ENCODE measurements at places on chromosomes 11 and 22.
A peak's percentile ranks its signal among the peaks of the same experiment; 100 is the strongest.

DNA sequence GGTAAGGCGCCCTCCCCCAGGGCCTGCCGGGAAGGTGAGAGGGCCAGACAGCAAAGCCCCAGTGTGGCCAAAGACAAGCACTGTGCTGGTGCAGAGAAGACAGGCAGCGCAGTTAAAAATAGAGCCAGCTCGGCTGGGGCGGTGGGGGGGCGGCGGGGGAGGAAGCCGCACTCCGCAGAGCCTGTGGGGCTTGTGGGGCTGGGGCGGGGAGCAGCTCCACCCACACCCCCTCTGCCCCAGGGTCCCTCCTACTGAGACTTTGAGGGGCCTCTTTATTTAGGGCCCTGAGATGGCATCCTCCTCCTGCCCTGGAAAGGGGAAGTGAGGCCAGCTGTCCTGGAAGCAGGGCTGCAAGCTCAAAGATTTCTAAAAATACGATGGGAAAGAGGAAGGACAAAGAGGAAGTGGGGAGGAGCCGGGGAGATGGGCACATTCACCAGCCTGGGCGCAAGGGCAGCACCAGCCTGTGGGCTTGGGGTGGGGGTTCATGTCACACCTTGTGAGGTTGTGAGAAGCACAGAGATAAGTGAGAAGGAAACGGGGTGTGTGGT, 2.6 kb downstream of the CYTH4 start:
- peak; percentile 25 for DNase-seq

DNA sequence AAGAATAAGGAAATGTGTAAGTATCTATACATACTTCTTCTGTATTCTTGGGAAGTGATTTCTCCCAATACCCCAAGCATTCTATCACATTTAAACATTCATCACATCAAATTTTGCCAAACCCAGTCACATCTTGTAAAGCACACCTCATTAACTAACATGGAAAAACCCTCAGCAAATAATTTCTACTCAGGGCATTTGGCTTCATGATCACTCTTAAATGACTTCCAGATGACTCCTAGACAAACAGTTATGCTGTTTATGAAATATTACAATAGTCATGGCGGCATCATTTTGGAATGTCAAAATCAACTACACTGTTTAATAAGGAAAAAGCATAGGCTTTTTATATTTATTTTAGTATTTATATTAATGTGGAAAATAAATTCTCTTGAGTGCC, 47.3 kb upstream of the CCDC34 start:
- DNase-seq, result no peak

GRCh38 chr11:12397931-12398334, 20.6 kb downstream of the PARVA start:
- DNase-seq, result no peak

DNA sequence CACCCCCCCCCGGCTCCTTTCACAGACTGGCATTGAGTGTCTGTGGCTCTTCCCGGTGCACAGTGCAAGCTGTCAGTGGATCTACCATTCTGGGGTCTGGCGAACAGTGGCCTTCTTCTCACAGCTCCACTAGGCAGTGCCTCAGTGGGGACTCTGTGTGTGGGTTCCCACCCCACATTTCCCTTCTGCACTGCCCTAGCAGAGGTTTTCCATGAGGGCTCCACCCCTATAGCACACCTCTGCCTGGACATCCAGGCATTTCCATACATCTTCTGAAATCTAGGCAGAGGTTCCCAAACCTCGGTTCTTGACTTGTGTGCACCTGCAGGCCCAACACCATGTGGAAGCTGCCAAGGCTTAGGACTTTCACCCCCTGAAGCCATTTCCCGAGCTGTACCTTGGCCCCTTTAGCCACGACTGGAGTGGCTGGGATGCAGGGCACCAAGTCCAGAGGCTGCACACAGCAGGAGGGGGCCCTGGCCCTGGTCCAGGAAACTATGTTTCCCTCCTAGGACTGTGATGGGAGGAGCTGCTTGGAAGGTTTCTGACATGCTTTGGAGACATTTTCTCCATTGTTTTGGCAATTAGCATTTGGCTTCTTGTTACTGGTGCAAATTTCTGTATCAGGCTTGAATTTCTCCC, 26.0 kb downstream of the BCL2L13 start:
- DNase-seq, result no peak

GRCh38 chr11:87154246-87154645, 116.5 kb downstream of the TMEM135 start:
- DNase-seq, result no peak

DNA sequence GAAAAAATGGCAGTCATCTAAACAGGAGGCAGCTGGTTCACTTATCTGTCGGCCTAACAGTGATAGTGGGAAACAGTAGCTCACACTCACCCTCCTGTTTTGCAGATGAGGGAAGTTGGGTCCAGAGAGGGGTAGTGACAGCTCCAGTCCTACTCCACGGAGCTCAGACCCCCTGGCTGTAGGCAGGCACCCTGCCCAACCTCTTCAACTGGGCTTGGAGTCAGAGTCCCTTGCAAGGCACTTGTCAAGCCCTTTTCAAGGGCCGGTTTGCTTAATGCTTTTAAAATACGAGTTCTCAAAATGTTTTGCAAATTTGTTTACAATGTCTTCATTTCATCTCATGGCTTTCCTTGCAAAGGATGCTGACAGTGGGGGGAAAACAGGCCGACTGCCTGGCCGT, 75.1 kb downstream of the BMAL1 start:
- DNase-seq, result no peak

DNA sequence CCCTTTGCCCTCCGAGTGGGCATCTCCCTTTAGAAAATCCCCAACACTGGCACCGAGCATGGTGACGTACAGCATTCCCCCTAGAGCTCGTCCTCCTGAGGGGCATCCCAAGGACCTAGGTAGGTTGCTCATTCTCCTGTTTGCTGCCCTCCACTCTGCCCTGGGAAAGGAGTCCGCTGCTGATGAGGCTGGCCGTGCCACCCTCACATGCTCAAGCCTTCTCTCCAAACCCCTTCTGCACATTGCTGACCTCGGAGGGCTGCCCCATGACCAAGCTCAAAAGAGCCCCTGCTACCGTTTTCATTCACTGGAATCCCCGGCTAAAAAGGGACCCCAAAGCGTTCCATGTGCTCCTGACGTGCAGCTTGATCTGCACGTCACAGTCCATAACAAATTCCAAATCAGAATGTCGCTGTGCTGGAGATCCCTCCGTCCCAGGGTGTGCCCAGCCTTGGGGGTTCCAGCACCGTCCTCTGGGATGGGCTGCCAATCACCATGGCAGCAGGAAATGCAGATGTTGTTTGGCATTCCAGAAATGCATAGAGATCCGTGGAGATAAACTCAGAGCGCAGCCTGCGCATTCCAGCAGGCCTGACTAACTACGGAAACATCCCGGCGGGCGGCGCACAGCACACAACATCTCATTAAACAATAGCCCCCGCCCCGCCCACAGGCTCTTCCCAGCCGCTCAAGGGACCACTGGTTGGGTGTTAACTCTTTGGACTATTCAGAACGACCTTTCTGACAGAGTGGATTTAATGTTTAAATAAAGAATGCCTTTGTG, 26.3 kb upstream of the GNB1L start:
- DNase-seq, result no peak

- no peak for DNase-seq
These were observed 66.6 kb upstream of the MPPED2 start for GRCh38 chr11:30652801-30653200.

DNA sequence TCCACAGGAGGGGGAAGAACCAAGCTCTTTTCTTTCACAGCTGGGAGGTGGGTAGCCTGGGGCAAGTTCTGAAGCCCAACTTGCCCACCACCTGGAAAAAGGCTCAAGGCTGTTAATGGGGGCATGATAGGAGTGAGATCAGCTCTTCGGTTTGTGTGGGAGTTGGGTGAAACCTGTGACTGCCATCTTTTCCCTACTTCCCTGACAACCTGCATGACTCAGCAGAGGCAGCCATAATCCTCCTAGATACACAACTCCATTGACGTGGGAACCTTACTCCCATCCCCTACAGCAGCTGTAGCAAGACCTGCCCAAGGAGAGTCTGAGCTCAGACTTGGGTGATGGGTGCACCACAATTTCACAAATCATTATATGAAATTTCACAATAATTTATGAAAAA, 13.3 kb upstream of the OOSP4B start:
- no peak for DNase-seq

- peak; percentile 50 for DNase-seq
These were observed 1.1 kb downstream of the UBASH3B start for GRCh38 chr11:122656631-122657101.

DNA sequence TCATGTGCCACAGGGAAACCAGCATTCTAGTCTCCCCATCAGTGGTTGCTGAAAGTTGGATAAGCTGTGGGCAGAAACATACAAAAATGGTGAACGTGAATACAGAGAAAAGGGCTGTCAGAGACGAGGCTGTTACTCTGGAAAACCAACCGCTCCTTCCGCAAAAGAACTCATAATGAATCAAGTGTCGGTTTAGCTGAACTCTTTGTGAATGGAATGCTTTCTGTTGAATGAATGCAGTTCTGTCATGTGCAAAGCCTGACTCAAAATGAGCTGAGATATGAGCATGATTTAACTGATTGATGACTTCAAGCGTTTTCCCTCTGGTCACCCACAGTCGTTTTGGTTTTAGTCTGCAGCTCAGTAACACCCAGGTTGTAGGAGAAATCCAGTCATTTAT, 298.3 kb downstream of the ETS1 start:
- DNase-seq, result peak; percentile 54

DNA sequence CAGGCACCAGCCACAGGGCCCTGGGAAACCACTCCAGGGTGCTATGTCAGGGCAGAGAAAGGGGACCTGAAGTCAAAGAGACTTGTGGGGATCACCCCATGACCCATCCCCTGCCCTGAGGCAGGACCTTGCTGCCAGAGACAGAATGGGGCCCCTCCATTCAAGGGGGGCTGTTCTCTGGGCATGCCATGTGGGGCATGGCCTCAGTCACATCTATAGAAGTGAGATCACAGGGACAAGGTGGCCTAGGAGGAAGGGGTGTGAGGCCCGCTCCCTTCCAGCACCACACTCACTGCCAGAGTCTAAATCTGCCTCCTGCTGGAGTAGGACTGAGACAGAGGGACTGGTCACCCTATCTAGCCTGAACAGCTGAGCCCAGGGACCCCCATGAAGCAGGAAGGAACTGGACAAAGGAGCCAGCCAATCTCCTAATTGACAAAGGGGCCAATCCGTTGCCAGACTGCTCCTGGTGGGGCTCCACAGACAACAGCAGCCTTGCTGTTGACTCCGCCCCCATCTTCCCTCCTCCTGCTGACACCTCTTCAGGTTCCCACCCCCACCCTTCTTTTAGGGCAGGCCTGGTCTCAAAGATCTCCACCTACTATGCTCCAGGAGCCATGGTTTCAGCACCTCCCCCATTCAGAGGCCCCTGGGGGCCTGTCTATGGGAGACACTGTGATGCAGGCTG, 26.0 kb downstream of the NEAT1 start:
- no peak for DNase-seq

DNA sequence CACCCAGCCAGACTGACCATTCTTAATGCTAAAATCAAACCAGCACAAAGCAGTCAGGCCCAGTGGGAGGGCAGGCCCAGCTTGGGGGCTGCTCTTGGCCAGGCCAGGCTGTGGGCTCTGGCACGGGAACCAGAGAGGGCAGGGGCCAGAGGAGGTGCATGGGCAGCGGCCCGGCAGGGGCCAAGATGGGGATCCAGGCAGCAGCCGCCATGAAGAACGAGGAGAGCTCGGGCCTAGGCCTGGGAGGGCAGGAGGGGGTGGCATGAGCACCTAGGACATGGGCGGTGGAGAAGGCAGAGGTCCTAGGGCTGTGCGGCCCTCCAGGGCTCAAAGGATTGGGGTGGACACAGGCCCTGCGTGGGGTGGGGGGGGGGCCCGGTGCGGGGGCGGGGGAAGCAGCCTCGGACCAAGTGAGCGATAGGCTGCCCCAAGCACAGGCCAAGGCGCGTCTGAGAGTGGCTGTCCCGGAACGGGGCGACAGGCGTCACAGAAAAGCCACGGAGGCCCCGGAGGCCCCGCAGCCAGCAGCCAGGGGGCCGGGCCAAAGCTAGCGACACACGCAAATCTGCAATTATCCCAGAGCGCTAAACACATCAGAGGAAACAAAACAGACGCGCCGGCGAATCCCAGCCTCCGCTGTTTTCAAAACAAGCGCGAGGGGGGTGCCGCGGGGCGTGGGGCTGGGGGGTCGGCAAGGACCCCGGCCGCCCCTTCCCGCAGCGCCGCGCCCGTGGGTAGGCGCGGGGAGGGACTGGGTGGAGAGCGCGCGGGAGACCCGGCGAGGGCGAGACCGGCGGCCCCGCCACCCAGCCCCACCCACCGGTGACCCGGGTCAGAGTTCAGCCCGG, 8.3 kb downstream of the PLXNB2 start:
- no peak for DNase-seq

DNA sequence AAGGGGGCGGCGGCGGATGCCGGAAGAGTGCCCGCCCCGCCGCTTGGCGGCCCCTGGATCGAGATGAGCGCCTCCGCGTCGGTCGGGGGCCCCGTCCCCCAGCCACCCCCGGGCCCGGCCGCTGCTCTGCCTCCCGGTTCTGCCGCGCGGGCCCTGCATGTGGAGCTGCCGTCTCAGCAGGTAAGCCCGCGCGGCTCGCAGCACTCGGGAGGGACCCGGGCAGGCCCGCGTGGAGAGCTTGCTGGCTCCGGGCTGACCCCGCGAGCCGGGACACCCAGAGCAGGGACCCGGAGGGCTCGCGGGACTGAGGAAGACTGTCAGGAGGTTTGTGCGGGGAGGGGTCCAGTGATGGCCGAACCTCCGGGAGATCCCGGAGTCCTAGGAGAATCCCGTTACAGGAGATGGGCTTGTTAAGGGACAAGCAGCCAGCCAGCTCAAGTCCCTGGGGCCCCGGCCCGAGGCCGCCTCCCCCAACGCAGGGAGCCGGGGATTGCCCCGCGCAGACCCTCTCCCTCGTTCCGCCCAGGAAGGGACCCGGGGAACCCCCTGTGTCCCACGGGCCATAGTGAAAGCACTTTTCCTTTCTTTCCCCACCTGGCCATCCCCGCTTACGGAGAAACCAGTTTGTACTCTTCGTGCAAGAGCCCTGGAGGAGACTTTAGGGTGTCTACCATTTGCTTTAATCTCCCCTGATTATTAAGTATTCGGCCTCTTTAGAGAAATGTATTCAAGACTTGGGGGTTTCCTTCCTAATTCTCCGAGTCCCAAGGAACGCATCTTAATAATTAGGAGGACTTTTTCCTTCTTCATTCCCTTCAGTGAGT, 547 bp downstream of the UVRAG start:
- peak; percentile 50 for DNase-seq

DNA sequence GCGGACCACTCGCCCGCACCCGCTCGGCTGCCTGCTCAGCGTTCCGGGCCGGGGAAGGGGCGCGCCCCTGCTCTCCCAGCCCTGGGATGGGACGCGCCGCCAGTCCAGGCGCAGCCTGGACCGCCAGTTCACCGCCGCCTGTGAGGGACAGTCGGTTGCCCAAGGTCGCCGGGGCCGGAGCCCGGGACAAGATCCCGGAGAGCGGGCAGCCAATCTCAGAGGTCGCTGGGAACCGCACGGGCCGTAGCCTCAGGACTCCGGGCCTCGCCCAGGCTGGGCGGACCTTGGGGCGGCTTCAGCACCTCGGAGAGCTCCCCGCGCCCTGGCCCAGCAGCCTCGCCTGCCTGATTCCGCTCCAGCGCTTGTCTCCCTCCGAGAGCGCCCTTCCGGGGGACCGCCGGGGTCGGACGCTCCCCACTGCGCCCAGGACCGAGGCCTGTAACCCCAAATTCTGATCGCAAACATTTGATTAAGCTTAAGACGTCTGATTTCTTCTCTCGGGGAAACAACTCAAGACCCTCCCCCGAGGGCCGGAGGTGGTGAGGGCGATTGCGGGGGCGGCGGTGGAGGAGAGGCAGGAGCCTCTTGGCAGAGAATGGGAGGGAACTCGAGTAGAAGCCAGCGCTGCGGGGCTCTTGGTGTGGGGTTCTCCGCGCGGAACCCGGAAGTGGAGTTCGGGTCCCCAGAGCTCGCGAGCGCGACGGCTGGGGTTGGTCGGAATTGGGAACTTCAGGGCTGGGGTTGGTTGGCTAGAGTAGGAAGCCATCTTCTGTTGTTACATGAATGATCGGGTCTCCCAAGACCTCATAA, 1.1 kb upstream of the CHRM4 start:
- DNase-seq, result peak; percentile 80

Measured in activated naive CD4-positive, alpha-beta T cell treated with Interleukin-2 at 50 U/mL for 16 hours (primary cell).